ENCODE measurements at places on chromosomes 3 and 15.

- DNase-seq, result no peak
These were observed 43.2 kb downstream of the SLC7A14 start for GRCh38 chr3:170542704-170543103.

GRCh38 chr3:58613236-58614132, 36.3 kb upstream of the FAM107A start:
- no peak for DNase-seq

GRCh38 chr3:135175728-135176277, 380.7 kb downstream of the EPHB1 start:
- no peak for DNase-seq

DNA sequence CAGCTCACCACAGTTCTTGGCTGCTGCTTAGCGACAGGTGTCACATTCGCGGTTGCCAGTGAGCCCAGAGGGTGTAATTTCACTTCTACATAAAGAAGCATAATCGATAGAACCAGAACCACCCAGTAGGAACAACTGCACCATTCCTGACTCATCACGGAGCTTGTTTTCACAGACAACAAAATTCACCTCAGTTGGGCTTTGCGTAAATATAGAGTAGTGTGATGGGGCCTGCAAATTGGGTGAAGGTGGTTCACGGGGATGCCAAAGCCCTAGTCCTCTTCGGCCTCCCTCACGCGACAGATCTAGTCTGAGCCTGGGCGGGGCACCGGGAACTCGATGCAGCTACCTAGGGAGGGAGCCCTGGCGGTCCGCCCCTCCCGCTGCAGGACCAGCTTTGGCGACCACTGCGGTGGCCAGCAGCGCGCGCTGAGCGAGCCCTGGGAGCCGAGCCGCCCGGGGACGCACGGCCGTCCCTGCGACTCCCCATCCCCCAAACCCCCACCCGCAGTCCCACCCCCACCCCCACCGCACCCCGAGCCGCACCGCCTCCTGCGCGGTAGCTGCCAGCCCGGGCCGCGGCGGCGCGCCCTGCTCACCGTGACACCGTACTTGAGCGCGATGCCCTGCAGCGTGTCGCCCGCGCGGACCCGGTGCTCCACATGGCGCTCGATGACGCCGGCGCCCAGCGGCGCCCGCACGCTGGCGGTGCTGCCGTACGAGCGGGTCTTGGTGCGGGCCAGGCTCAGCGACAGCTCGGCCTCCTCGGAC, 519 bp downstream of the LYSMD2 start:
- peak; percentile 63 for DNase-seq

DNA sequence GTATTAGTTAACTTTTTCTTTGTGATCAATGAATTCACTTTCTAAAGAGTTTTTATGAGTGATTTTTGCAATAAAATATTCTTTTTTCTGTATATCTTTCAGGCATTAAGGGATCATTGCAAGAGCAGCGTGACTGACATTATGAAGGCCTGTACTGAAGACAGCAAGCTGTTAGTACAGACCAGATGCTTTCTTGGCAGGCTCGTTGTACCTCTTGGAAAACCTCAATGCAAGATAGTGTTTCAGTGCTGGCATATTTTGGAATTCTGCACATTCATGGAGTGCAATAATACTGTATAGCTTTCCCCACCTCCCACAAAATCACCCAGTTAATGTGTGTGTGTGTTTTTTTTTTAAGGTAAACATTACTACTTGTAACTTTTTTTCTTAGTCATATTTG, 24.4 kb downstream of the SELENOT start:
- no peak for DNase-seq
